ENCODE measurements at places on chromosomes 5 and 9. TPM values are rescaled to one million over a fixed set of nuclear protein-coding genes. Genes with fewer than 3 reads are reported as not detected.

Gene PTGDS
- total RNA-seq: 11.9 TPM

Gene ANKRD55
- total RNA-seq: 0.63 TPM

Gene SPINK4
- not detected for total RNA-seq

Gene NELFB
- total RNA-seq: 34.4 TPM

Gene MOCS2
- 39.4 TPM for total RNA-seq

Gene PAM
- 121 TPM for total RNA-seq

Gene SLC34A1
- not detected for total RNA-seq

Gene BAAT
- total RNA-seq: 0.31 TPM

Gene OR1Q1
- not detected for total RNA-seq

Data from parietal lobe (tissue), 2 donors.